CD4-positive, CD25-positive, alpha-beta regulatory T cell (primary cell): ENCODE measurements at places on chromosomes 6 and 20.

GRCh38 chr6:22240025-22240424 is 56.8 kb downstream of the PRL start:
- DNase-seq, result no peak

- DNase-seq, result no peak
Measured at GRCh38 chr6:156925718-156926607, 148.8 kb downstream of the ARID1B start.

DNA sequence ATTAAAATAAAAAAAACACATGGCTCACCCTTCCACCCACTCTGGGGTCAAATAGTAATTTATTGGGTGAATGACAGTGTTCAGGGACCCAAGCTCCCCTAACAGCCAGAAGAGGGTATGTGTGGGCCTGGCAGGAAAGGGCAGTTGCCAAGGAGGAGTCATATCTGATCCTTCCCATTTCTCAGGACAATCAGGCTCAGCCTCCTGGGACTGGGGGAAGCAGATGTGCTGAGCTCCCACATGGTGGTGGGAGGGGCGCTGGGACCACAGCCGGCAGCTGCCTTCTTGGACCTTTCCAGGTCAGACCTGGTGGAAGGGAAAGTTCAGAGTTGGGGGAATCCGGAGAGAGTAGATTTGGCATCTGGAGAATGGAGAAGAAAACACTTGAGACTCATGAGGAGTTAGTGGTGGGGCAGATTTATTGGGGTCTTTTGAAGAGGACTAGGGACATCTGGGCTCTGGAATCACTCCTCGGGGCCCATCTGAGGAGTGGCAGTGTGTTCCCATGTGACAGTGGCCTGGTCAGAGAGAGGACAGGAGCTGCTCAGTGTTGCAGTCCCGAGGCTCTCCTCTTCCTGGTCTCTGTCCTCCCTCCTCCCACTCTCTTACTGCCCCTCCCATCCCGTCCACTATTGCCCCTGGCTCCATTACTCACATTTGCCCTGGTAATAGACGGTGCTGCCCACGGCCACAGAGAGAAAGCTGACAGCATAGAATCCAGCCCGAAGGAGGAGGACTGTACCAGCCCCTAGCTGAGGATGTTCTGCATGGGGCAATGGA is 3.0 kb downstream of the LST1 start:
- DNase-seq, result no peak

- no peak for DNase-seq
Measured at GRCh38 chr6:96645106-96645505, 82.2 kb downstream of the FHL5 start.

DNA sequence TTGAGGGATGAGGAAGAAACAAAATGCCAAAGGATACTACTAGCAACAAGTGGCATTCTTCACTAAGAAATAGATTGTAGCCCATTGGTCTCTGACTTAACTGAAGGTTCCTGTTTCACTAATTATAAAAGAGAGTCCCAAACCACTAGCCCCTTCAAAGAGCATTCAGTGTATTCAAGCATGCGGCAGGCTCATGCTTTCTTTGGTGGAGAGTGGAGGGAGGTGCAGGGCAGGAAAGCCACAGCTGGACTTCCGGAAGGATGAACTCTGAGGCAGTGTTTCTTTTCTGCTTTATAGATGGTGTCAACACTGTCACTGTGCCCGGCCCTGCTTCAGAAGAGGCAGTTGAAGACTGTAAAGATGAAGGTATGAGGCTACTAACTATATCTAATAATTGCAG is 636.1 kb downstream of the KIF16B start:
- DNase-seq, result no peak

- no peak for DNase-seq
Measured at GRCh38 chr6:96899019-96899418, 1.3 kb upstream of the NDUFAF4 start.

- no peak for DNase-seq
Measured at GRCh38 chr6:11210386-11211138, 21.9 kb downstream of the NEDD9 start.

GRCh38 chr6:170362121-170362520 is 55.6 kb downstream of the FAM120B start:
- no peak for DNase-seq

DNA sequence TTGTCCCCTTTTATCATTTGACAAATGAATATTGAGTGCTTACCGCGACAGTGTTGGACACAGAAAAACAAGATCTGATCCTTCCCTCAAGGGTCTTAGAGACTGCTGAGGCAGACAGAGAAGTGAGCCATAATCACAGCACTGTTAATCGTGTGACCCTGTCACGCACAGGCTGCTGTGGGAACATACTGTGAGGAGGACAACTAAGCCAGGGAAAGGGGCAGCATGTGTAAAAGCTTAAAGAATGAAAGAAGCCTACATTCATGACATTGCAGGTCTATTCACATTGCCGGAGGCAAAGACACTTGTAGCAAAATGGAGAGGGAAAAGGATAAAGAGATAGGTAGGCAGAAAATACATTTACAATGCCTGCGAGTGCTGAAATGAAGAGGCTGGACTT is 32.7 kb downstream of the TRDN start:
- no peak for DNase-seq

DNA sequence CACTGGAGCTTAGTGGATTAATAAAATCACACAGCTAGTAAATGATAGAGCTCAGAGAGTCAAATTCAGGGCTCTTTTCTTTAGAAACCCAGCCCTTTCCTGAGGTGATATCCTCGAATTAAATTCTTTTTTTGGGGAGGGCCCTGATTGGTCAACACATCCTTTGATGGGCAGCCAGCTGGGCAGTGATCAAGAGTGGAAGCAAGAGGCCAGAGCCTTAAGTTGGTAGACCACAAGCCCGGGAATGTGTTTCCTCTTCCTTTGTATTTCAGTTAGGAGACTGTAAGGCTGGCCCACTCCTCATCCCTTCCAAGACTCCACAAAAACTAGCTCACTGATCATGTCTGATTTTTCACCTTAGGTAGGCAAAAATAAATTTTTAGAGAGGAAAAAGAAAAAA is 640.5 kb downstream of the DHX35 start:
- no peak for DNase-seq

- no peak for DNase-seq
Measured at GRCh38 chr6:16562498-16562897, 198.8 kb downstream of the ATXN1 start.

DNA sequence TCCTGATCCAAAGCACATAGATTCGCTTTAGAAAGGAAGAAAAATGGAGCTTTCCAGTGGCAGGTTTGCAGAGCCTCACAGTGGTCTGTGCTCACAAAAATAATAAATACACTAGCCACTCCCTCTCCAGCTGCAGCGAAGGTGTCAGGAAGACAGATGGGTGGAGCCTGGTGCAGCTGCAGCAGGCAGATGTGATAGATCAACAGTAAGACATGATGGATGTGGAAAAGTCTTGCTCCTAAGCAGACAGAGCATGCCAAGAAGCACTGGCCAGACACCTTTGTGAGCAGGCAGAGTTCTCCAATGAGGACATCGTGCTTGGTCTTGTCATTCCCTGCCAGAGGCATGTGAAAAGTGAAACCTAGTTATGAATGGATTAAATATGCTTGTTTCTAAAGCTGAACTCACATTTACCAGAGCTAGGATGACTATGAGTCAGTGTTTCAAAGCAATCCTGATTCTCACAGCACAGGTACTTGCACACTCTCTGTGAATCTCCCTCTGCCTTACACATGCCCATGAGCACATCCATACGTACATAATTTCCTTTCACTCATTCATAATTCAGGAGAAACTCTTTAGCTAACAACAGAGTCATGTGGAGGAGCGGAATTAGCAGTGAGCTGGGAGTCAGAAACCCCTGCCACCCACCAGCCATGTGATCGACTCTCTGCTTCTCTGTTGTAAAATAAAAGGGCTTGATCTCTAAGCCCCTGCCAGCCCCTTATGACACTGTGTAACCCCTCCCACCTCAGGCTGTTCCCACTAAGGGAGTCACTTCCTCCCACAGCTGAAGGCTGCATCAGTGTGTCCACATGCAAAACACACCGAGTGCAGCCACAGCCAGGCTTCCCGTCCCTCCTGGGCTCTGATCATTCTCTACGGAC is 111.2 kb downstream of the SCML4 start:
- no peak for DNase-seq
